ENCODE measurements at places on chromosomes 3 and 15.
A peak's percentile ranks its signal among the peaks of the same experiment; 100 is the strongest.

- no peak for DNase-seq
These were observed 1.6 kb upstream of the KLF13 start for GRCh38 chr15:31324806-31325594.

GRCh38 chr3:64575211-64575844 lies 112.5 kb downstream of the ADAMTS9 start:
- DNase-seq, result peak; percentile 11

DNA sequence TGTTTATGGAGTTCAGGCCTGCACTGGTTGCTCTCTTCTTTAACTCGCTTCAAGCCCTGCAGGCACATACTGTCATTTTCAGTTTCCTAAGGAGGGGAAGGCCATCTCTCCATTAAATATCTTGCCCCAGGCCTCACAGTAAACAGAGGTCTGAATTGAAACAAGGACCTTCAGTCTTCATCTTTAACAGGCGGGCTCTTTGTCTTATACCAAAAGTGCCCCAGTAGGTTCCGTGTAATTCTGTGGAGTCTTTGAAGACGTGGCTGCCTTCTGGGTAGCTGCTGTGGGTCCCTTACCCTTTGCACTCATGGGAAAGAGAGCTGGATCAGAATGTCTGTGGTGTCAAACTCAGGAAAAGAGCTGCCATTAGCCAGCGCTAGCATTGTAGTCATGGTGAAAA lies 161.2 kb downstream of the APBA2 start:
- no peak for DNase-seq

DNA sequence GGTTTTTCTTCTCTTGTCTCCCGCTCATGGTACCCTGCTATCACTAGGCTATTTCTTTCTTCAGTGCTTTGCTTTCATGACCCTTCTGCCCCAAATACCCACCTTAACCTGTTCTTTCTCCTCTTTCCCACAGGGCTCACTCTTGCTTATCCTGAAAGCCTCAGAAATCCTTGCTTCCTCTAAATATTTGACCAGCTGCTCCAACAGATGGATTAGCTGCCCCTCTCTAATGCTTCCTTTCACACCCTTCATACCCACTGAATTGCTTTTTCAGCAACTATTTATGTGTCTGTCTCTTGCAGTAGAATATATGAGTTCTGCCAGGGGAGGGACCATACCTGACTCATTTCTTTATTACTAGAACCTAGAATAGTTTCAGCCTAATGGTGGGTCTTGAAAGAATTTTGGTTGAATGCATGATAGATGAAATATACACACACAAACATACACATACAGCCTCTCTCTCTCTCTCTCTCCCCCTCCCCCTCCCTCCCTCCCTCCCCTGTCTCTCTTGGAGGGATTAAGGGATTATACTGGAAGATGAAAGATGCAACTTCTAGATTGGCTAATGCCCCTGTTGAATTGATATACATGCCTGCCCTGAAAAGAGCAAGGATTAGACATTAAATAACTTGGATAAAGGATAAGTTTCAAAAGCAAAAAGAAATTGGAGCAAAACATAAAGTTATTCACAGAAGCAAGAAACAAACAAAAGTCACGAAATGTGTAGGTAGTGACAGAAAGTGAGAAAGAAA lies 95.0 kb upstream of the GADL1 start:
- no peak for DNase-seq

GRCh38 chr15:33735637-33736247 lies 232.6 kb upstream of the CHRM5 start:
- no peak for DNase-seq

DNA sequence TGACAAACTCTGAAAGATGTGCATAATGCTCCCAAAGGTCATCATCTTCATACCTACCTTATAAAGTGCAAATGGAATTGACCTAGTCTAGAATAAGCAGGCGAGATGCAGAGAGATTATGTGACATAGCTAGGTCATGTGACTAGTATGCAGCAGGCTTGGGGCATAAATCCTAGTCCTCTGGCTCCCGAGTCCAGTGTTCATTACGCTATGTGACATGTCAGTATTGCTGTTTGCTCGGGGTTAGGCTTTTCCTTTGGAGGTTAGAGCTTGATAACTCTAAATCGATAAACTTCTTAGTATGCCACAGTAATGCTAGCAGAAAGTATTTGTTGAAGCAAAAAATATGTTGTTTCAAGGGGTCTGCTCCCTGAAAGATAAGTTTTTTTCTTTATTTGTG lies 481.7 kb upstream of the TPRG1 start:
- DNase-seq, result no peak

GRCh38 chr15:88487178-88487795 lies 19.8 kb downstream of the MRPS11 start:
- DNase-seq, result no peak

DNA sequence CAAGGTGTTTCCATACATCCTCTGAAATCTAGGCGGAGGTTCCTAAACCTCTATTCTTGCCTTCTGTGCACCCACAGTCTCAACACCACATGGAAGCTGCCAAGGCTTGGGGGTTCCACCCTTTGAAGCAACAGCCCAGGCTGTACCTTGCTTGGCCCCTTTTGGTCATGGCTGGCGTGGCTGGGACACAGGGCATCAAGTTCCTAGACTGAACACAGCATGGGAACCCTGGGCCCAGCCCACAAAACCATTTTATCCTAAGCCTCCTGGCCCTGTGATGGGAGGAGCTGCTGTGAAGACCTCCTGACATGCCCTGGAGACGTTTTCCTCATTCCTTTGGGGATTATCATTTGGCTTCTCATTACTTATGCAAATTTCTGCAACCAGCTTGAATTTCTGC lies 739.0 kb upstream of the NECTIN3 start:
- DNase-seq, result no peak

GRCh38 chr3:101665851-101666250 lies 11.1 kb downstream of the ZBTB11 start:
- DNase-seq, result no peak

GRCh38 chr15:27582726-27583410 lies 516.2 kb downstream of the OCA2 start:
- DNase-seq, result no peak

DNA sequence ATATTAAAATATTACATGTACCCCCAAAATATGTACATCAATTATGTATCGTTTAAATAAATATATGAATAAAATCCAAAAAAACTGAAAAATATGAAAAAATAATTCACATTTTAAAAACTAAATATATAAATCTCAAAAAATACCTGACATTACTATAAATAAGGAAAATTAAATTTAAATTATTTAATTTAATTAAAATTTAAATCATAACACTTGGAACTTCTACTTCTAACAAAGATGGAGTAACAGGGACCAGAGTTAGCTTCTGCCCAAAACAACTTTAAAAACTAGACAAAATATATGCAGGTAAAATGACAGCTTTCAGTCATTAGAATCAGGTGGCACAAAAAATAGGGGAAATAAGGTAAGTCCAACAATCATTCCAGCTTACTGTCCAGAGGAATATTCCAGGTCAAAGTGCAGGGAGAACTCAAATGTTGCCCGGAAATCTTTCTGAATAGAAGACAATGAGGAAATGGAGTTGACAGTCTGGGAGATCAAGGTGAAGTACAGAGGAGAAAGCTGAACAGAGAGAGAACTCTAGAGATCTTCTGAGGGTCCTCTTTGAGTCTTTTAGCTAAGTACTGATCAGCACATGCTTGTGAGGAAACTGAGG lies 207.7 kb upstream of the ATP11B start:
- no peak for DNase-seq

DNA sequence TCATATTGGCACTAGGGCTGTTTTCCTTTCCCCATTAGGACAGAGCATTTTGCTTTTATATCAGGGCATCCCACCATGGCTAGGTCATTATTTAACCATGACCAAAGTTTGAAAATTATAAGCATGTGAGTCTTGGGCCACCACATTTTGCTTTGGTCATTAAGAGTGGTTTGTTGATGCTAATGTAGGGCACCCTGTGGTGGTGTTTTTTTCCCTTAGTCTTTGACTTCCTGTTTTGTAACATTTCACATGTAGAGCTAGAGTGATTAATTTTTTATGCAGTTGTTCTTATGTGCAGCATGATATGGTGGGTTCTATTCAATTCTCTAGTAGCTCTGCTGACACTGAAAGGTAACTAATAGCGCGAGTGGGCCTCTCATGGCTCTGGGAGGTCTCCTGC lies 249.6 kb upstream of the ROBO1 start:
- no peak for DNase-seq

- no peak for DNase-seq
These were observed 66.2 kb upstream of the FOXP1 start for GRCh38 chr3:71649757-71650156.

- DNase-seq, result no peak
These were observed 154.5 kb upstream of the TSC22D2 start for GRCh38 chr3:150253622-150254021.

- DNase-seq, result no peak
These were observed 479.4 kb downstream of the RBMS3 start for GRCh38 chr3:29760226-29760685.

DNA sequence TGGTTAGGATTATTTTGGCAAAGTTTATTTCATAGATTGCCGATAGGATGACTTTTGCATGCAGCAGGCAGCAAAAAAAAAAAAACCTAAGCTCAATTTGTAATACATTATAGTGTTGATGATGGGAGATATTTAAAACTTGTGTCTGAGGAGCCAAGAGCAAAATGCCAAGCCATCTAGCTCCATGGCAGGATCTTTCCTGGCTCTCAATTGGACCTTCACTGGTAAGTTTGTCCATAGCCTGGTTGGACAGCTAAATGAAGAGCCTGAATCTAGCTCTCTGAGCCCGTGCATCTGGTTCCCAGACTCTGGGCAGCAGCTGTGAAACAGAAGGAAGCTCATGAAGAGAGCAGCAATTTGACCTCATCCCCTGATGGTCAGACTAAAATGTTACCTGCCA lies 17.5 kb downstream of the STAC start:
- DNase-seq, result peak; percentile 37

DNA sequence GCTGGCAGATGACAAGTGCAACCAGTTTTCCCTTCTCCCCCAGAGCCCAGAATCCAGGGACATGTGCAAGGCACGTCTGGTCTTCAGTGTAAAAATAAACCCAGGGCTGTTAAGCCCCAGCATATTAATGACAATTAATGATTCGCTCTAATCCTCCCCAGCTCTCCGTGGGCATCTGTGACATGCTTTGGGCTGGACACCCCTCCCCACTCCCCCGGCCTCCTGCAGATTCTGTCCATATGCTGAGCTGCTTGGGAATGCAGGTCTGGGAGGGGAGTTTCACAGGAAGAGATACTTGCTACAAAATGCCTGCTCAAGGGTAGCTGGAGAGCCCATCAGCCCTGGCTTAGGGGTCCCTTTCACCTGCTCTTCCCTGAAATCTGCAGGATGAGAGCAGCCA lies 43.0 kb upstream of the NTRK3 start:
- no peak for DNase-seq

- DNase-seq, result no peak
These were observed 54.8 kb downstream of the ZBTB20 start for GRCh38 chr3:115092220-115092791.

- DNase-seq, result no peak
These were observed 2.5 kb downstream of the SCAMP2 start for GRCh38 chr15:74870436-74871215.

DNA sequence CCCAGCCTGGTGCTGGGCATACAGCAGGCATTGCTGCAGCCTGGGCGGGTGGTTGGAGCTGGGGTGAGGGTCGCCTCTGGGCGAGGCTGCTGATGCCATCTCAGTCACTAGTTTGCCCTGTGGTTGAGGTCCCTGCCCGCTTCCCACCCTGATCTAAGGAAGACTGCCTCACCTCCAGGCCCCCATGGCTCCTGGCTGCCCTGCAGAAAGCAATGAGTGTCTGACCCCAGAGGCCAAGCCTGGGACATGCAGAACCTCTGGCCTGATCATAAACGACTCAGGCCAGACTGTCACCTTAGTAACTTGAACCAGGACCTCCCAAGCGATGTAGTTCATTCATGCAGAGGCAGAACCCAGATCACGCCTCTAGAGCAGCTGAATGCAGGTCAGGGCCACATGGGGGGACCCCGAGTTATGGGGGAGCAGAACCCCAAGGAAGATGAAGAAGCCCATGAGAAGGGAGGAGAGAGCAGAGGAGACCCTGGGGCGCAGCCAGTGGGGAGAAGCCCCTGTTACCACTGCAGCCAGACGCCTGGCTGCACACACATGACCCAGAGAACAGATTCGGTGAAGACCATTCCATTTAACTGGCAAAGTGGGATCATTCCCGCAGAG lies 213.9 kb downstream of the TBC1D2B start:
- no peak for DNase-seq

DNA sequence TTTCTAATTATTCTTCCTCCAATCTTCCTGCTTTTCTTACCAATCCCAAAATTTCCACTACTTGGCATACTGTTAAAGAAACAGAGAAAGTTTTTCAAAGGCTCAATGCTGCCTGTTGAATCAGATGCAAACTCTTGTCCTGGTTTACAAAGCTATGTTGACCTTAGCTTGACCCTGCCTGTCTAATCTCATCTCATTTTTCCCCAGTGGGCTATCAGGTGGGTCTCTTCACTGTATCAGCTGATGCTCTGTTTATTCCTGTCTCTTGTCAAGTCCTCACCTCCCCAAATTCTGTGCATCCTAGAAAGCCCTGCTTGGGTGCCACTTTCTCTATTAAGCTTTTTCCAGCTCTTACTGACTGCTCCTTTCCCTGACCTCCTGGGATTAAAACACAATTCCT lies 18.2 kb downstream of the NFKBIZ start:
- DNase-seq, result no peak

- DNase-seq, result no peak
These were observed 55.5 kb upstream of the FSTL1 start for GRCh38 chr3:120506076-120506827.

GRCh38 chr3:53103397-53104296 lies 26.6 kb downstream of the RFT1 start:
- DNase-seq, result no peak

DNA sequence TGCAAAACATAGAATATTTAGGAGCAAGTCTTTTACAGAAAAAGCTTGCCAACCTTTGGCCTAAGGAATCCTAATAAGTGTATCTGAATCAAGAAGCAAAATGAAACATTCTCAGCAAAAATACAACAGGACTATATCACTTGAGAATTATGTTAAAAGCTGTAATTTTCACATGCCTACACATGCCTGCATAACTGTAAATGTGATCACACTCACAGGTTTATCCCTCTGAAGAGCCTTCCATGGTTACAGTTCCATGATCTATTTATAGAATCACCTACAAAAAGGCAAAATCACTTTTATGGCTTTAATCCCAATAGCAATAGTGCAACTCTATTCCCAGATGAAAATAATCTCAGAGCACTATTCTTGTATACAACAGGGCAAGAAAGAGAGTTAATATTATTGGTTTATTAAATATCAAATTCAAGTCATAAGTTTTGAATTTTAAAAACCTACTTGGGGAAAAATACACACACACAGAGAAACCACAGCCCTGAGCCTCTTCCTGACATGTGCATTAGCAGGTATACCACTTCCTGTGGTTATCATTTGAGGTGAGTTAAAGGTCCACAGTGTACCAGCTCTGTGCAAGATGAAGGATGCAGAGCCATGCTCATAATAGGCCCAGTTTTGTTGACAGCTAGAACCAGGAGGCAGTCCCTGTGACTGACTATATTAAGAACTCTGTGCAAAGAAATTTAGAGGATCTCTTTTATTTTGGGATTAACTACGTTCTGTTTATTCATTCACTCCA lies 252.5 kb upstream of the TGFBR2 start:
- DNase-seq, result no peak

All from HFF-Myc (cell line).